ENCODE measurements at places on chromosomes 5 and 9.
A peak's percentile ranks its signal among the peaks of the same experiment; 100 is the strongest.

GRCh38 chr5:169656125-169656901 lies 19.2 kb downstream of the DOCK2 start:
- peak; percentile 28 for DNase-seq

DNA sequence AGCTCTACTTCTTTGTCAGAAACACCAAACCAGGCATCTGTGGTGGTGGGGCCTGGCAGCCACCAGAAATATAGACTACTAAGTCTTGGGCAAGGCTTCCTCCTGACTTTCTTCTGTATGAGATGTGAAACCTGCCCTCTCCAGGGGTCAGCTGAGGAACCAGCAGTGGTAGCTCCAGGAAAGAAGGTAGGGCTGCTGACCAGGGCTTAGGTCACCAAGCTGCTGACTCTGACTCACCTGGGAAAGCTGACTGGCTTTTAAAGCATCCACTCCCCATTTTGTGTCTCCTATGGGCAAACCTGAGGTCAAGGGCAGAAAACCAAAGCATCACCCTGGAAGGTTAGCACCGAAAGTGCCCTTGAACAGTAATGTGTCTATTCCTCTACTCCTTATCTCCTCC lies 10.4 kb upstream of the SH3TC2 start:
- DNase-seq, result no peak

- no peak for DNase-seq
These were observed 40.9 kb downstream of the CPEB4 start for GRCh38 chr5:173928871-173929574.

GRCh38 chr9:91711755-91712601 lies 238.1 kb downstream of the ROR2 start:
- no peak for DNase-seq
